ENCODE measurements at places on chromosomes 2 and 18.

DNA sequence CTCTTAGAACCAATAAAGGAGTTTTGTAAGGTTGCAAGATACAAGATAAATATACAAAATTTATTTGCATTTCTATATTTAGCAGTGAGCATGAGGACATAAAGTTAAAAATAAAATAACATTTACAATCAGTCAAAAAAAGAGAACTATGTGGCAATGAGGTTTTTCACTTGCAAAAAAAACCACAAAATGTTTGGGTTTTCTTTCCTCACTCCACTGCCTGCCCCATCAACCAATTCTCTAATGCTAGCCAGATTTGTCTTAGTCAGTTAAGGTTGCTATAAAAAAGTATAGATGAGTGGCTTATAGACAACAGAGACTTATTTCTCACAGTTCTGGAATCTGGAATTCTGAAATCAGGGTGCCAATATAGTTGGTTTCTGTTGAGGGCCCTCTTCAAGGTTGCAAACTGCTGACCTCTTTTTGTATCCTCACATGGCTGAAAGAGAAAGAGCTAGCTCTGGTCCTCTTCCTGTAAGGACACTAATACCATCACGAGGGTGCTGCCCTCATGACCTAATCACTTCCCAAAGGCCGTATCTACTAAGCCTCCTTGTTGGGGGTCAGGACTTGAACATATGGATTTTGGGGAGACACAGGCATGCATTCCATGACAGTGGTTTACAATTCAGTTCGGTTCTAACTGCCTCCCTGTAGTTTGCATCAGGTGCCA is 566.2 kb downstream of the GALR1 start:
- no peak for DNase-seq

GRCh38 chr2:23760736-23761135 is 166.2 kb downstream of the ATAD2B start:
- no peak for DNase-seq

DNA sequence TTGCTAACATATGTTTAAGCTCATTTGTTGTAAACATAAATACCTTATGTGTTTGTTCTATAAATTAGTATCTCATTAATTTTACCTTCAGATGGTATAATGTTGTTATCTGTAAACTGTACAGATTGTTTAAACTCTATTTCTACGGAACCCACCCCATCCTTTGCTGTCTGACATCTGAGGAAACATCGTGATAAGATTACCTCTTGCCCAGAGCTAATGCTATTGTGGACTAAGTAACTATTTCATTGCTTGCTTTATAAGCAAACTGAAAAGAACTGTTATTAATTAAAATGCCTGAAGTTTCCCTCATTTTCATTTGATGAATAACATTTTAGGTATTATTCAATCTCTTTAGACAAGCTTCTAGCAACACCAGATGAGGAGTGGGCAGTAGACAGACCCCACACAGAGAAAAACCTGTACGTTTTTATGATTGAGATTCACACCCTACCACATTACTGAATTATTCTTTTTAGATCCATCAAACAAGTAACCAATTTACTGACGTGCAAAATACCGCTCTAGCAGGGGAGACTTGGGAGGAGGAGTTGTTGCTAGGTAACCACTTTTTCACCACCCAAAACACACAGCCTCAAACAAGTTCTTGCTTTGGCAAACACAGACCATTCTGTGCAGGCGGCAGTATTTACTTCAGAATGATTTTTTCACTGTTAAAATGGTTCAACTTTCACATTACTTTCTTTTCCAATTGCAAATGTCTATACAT is 1.9 kb upstream of the SYT4 start:
- no peak for DNase-seq

- no peak for DNase-seq
These were observed 50.4 kb upstream of the MCM6 start for GRCh38 chr2:135926605-135927004.

GRCh38 chr18:55110436-55110835 is 151.2 kb upstream of the CCDC68 start:
- DNase-seq: no peak

DNA sequence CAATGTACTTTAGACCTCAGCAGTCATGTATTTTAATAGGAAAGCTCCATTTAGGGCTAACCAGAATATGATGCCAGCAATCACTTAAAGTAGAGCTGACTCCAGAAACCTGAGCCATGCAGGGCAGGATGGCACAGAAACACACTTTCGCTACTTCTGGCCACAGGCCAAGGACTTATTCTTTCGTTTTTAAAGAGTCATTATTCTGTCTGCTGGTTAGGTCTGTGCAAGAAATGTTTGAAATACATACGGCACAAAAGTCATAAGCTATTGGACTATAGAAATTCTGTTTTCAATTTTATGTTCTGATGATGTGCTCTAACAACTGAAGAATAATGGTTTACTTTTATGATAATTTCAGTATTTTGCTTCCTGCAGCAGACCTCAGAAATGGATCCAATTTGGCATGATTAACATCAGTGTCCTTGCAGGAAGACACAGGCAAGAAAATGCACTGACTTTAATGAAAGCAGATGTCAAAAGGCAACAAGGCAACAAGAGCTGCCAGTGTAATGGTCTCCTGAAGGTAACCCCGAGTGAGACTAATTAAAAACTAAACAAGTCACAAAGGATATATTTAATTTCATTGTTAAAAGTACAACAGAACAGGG is 114.4 kb upstream of the CHRNA1 start:
- DNase-seq: no peak

DNA sequence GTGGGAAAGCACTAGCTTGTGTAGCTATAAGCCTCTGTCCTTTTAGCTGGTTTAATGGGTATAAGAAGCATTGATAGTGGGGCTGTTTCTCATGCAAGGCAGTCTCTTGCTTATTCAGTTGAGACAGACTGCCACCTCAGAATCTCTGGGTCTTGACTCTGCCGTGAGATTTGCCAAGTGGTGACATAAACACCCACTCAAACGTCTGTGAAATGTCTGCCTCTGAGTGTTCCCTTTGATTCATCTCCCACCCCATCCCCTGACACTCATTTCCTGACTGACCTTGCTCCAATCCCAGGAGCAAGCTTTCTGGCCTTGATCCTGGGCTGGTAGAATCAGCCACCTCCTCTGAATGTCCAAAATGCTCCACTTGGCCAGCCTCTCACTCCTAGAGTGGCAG is 141.9 kb upstream of the RBMS1 start:
- no peak for DNase-seq

DNA sequence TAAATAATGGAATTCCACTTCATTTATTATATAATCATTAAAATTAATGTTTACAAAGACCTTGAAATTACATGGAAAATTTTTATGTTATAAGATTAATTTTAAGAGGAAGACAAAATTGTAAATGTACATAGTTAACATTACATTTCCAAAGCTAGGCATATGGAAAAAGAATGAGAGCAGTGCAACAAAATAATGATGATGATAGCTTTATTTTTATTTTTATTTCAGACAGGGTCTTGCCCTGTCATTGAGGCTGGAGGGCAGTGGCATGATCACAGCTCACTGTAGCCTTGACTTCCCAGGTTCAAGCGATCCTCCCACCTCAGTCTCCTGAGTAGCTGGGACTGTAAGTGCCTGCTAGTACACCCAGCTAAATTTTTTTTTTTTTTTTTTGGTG is 61.2 kb upstream of the ZCCHC2 start:
- no peak for DNase-seq

- DNase-seq: no peak
These were observed 1.4 kb downstream of the FAM171B start for GRCh38 chr2:186695081-186695756.

- no peak for DNase-seq
These were observed 299.7 kb downstream of the PRKCE start for GRCh38 chr2:45951025-45951727.

- DNase-seq: peak; percentile 28
These were observed 22.1 kb upstream of the SERTAD2 start for GRCh38 chr2:64675860-64676259.

DNA sequence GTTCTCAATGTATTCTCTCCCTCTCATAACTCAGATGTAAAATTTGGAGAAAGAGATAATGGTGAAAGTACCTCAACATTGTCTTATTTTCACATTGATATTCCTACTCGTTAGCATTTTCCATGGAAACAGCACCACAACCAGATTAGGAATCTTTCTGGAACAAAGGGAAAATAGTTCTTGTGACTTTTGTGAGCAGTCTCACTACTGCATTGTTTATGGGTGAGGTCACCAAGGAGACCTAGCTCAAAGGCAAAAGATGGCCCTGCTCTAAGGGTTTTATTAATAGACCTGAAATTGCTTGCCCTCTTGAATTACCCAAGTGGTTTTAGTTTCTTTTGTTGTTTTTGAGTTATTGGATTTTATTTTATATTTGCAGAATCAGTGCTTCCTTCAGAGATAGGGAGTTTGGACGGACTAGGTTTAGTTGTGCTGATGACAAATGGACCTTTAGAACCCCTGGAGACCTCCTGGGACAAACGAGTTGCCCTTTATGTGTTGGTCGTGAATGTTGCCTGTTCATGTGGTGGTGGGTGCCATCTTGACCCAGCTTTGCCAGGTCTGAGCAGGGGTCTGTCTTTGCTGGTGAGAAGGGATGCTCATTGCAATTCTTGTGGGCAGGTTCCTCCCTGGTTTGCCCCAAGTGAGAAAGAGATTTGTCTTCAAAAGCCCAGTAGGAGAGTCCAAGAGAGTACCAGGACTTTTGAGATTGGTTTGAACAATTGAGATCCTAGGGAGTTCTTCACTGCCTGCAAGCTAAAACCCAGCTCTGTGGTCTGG is 58.1 kb downstream of the INPP4A start:
- no peak for DNase-seq

GRCh38 chr2:160388464-160389263 is 104.9 kb downstream of the RBMS1 start:
- DNase-seq: no peak

DNA sequence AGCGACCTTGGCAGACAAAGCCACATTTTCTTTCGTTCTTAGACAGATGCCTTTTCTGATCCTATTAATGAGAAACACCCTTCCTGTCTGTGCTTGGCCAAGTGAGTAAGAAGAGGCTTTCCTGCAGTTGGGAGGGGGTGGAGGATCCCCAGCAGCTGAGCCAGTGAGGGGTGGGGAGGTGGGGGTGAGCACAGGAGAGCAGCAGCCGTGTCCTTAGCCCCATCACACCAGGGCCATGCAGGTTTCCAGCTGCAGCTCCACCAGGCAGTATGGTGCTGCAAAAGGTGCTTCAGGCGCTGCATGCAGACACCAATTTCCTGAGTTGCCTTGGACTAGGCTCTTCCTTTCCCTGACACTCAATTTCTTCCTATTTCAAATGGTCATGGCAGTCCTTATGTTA is 123.3 kb upstream of the SIX2 start:
- no peak for DNase-seq

DNA sequence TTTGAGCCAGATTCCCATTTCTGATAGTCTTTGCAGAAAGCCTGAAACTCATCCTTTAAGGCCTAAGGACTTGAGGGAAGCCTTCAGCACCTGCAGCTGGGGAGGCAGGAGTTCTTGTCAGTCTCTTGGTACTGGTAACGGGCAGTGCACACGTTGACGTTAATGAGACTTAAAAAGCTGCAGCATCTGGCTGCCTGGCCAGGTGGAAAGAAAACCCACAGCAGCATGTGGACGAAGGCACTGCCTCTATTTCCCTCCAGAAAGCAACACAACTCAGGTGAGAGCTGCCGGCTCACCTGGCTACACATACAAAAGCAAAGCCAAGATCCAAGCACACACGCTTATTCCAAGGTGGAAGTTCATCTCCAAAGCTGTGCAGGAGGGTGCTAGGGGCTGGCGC is 178.8 kb downstream of the ANAPC1 start:
- DNase-seq: no peak

GRCh38 chr2:109243526-109244303 is 114.7 kb downstream of the SH3RF3 start:
- no peak for DNase-seq

- DNase-seq: no peak
These were observed 151.6 kb downstream of the RAPGEF4 start for GRCh38 chr2:172887280-172887679.

DNA sequence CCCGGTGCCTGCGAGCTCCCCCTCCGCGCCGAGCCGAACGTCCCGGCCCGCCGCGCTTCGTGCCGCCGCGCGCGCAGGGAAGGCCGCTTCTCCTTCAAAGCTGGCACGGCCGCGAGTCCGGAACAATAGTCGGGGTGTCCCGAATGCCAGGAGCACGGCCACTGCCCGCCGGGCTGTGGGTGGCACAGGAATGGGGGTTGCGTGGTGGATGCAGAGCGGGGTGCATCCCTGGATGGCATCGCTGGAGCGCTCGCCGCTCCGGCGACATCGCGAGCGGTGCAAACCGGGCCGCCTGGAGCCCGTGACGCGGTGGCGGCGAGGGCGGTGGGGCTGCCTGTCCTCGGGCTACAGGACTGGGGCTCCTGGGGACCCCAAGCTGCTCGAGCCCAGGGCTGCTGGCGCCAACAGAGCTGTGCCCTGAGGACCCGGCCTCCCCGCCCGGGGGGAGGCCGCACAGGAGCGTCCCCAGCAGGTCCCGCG is 1.1 kb upstream of the SATB2 start:
- no peak for DNase-seq

DNA sequence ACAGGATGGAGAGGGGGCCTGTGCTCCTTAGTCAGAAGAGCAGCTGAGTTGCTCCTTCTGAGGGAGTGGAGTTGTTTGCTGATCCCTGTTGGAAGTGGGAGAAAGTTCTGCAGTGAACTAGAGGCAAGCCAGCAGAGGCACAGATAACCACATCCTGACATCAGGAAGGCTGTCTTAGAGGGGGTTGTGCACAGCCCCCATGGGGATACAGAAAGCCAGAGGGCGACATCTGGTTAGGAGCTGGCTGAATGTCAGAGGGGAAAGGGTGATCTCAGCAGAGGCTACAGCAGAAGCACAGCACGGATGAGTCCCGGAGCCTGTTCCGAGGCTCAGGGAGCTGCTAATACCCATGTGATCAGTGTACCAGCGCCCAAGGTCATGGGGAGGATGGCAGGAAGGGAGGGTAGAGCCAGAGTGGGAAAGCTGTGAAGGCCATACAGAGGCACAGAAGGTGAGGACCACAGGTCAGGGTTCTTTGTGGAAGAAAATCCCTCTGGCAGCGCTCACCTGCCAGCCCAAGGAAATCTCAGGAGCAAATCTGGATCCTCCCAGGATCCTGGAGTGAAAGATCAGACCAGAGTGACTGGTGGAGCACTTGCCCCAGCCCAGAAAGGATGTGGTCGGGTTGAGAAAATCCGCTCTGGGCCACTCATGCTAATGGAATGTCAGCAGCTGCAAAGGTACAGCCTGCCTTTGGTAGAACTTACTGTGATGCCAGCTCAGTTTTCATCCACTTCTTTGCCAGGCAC is 111.8 kb downstream of the STPG4 start:
- no peak for DNase-seq

- no peak for DNase-seq
These were observed 80.9 kb upstream of the SMAD7 start for GRCh38 chr18:49031511-49032188.

GRCh38 chr2:99507937-99508818 is 18.4 kb upstream of the REV1 start:
- no peak for DNase-seq

- no peak for DNase-seq
These were observed 11.9 kb downstream of the MAL start for GRCh38 chr2:95037384-95037839.

- DNase-seq: no peak
These were observed 63.4 kb upstream of the PELI1 start for GRCh38 chr2:64207573-64207972.

GRCh38 chr2:239677453-239678185 is 276.8 kb upstream of the HDAC4 start:
- DNase-seq: no peak

- no peak for DNase-seq
These were observed 27.6 kb downstream of the SLC1A4 start for GRCh38 chr2:65016789-65017188.
